ENCODE measurements at places on chromosomes 5 and 9.
A peak's percentile ranks its signal among the peaks of the same experiment; 100 is the strongest.

DNA sequence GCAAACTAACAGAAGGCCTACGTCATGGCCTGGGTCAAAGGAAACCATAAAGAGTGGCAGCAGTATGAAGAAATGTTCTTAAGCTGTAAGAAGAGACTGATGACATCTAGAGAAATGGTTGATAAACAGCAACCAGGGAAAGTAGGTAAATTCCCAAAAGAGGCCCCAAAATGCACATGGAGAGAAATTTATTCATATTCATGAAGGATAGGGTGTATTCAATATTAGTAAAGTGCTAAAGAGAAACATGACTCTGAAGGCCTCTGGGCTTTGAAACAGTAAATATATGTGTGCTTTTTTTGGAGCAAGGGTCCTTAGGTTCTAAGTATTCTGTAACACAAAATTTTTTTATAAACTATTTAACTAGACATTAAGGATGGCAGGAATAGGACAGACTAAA is 149.7 kb upstream of the GRIA1 start:
- no peak for DNase-seq

DNA sequence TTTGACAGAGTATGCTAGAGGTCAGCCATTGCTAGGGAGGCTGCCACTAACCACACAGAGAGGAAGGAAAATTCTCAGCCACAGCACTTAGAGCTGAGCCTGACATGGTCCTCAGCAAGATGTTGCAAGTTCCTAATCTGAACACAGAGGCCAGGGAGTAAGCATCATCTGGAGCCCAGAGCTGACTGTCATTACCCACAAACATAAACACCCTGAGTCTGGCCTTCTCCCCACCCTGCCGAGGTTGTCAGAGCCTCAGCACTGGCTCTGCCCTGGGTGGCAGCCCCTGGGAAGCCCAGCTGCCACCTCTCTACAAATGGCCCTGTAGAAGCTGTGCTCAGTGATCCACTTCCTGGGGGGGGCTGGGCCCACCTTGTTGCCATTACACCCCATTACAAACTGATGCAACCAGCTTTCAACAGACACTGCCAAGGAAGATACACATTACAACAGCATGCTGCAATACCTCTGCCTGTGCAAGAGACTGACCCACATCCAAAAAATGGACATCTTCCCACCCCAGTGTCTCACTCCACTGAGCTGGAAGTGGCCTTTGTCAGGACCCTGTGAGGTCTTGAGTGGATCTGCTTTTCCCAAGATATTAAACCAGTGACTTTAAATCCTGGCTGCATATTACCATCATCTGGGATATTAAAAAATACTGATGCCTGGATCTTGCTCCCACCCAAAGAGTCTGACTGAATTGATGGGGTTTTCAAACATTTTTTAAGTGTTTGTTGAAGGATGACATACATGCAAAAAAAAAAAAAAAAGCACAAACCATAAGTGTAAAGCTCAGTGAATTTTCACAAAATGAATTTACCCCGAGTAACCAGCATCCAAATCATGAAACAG is 33.0 kb downstream of the IRF1 start:
- no peak for DNase-seq

DNA sequence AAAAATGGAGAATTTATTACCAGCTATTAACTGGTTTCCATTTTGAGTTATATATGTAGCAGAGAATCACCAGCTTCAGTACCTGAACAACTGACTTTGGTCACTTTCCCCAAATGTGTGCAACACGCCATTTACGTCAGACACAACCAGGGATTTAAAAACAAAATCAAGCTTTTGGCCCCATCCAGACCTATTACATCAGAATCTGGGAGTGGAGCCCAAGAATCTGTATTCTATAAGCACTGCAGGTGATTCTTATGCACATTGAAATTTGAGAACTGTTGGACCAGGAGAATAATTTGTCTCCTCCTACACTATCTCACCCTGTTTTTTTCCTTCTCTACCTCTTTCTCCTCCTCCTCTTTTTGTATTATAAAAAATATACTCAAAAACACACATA is 295.9 kb downstream of the PRELID2 start:
- DNase-seq = no peak

DNA sequence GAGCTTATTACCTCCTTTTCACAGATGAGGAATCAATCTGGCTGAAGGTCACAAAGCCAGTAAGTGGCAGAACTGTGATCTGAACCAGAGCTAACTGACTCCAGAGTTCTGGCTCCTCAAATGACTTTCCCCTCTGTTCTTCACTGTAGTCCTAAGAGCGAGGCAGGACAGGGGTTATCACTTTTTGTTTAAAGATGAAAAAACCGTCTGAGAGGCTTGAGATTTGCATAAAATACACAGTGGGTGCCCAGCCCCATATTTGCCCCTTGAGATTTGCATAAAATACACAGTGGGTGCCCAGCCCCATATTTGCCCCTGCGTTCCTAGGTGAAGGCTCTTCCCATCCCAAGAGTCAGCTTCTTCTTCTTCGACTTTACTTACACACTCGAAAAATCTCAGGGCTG is 667 bp downstream of the FBXO10 start:
- no peak for DNase-seq

DNA sequence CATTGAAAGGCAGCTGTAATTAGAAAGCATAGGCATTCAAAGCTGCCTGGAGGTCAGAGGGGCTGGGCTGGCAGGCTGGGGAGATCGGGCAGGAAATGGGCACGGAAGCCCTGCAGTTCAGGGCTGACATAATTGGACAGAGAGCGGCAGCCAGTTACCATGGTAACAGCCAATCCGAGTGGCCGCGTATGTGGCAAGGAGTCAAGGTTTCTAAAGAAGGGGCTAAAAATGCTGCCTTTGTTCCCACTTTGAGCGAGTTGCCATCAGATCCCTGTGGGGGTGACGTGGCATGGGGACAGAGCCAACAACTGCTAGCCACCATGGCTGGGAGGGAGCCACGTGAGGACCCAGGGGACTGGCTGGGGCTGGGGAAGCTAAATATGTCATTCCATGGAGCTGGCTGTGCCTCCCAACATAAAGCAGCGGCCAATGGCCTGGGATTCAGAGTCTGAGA is 44.7 kb upstream of the NDFIP1 start:
- DNase-seq = no peak

GRCh38 chr9:124197177-124198095 is 60.3 kb upstream of the NEK6 start:
- DNase-seq = no peak

DNA sequence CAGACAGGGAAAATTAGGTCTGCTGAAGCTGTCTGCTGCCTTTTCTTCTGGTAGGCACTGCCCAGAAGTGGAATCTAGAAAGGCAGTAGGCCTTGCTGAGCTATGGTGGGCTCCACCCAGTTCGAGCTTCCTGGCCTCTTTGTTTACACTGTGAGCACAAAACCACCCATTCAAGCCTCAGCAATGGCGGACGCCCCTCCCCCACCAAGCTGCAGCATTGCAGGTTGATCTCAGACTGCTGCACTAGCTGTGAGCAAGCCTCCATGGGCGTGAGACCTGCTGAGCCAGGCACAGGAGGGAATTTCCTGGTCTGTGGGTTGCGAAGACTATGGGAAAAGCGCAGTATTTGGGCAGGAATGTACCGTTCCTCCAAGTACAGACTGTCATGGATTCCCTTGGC is 18.5 kb downstream of the AGTPBP1 start:
- peak; percentile 64 for DNase-seq

DNA sequence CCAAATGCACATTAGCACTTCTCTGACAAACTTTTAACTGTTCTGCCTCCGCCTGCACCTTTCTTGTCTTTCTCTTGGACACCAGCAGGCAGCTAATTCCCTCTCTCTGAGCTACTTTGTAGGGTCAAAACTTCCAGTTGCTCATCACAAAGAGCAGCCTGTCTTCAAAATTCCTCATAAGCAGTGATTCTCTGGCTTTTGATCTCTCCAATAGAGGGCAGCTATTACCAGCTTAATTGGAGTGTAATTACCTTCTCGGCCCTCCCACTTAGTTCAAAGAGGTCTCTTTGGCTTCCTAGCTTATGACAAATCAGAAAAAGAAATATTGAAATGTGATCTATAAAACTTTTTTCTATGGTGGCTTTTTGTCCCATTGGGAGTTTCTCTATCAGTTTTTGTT is 43.6 kb upstream of the RAD23B start:
- no peak for DNase-seq

- DNase-seq = no peak
These were observed 38.5 kb downstream of the SNCAIP start for GRCh38 chr5:122350496-122350895.

DNA sequence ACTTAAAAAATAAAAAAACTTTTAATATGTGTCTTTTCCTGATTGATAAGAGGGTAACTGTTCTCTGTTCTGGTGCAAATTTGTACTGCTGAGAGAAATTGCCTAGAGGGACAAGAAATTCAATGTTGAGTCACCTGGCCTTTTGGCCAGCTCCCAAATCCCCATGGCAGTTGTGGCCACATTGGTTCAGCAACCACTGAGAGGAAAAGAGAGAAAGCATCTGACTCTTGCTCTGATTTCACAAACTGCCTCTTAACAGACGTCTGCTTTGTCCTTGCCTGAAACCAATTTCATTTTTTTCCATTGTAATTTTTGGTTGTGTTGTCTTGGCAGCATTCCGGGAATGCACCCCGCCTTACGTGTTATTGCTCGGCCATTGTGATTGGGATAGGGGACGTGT is 42.4 kb downstream of the NTRK2 start:
- no peak for DNase-seq

DNA sequence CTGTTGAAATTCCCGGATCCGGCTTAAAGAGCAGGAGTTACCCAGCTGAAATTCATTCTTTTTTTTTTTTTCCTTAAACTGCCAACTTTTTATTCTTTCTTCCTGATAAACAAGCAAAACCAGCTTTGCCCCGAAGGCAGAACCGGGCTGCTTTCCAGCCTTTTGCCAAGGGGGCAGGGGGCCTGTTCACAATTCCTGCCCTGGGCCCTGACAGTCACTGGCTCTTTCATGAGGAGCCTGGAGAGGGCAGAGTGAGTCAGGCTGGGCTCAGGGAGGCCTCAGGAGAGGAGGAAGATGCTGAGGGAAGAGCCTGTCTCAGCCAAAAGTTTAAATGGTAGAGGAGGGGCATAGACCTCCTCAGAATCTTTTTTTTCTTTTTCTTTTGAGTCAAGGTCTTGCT is 4.8 kb downstream of the GLIPR2 start:
- DNase-seq = no peak

- DNase-seq = no peak
These were observed 53.7 kb downstream of the G3BP1 start for GRCh38 chr5:151825445-151825844.

DNA sequence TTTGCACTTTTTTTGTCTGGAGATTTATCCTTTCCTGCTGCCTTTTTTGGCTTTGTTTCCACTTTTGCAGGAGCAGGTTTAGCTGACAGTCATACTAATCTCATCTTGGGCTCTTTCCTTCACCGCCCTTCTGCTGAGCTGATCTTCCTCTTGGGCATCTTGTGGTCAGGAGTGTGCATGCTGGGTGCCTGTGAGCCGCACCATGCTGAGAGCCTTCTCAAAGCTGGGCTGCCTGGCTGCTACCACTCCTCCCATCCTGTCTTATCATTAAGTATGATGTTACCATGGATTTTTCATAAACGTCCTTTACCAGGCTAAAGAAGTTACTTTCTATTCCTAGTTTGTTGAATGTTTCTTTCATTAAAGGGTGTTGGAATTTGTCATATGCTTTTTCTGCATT is 49.5 kb upstream of the MCCC2 start:
- DNase-seq = no peak

DNA sequence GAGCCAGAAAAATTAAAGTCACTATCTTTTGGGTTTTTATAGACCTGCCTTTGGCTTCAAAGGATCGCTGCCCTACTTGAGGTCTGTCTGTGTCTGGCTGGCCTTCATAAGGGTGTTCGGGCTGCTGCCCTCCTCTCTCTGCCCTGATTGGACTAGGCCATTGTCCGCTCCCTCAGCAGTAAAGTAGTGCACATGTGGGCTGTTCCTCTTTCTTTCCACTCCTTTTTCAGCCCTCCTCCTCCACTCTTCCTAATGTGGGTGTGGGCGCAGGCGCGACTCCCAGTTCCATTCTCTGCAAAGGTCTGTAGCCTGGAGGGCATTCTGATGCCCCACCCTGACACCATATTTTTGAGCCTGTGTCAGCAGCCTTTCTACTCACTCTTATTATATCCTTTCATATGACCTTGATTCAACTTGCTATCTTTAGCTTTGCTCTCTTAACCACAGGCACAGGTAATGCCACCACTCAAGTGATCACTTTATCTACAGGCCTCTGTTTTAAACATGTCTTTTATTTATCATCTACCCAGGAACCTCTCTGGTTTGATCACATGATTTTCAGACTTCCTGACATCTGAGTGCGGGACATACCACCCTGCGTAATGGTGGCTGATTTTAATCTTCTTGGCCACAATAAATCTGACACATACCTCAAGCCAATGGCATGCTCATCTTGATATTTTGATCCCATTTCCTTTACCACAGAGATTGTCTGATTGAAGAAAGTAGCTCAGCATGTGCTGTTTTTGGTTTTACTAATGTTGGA is 144.5 kb downstream of the AOPEP start:
- no peak for DNase-seq

- no peak for DNase-seq
These were observed 99.2 kb upstream of the IQGAP2 start for GRCh38 chr5:76303921-76304320.

DNA sequence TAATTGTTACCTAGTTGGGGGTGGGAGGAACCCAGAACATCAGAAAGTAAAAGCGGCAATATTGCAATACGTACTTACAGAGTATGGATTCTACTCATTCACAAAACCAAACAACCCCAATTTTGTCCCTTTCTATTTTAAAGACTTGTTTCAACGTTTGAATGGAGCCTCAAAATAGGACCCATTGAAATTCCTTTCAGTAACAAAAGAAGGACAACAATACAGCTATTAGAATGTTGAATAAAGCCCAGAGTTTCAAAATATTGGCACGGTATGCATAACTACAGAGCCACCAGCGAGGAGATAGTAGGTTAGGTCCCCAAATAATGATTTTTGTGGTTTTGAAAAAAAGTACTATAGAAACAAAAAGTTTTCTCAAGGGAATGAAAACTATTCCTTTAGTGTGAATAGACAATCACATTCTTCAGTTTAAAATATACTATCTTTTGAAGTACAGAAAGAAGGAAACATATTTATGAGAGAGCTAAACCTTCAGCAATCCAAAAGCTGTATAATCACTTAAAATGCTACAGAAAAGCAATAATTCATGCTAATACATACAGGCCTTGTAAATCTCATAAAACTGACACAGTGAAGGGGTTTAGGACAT is 235.5 kb downstream of the RFX3 start:
- no peak for DNase-seq

DNA sequence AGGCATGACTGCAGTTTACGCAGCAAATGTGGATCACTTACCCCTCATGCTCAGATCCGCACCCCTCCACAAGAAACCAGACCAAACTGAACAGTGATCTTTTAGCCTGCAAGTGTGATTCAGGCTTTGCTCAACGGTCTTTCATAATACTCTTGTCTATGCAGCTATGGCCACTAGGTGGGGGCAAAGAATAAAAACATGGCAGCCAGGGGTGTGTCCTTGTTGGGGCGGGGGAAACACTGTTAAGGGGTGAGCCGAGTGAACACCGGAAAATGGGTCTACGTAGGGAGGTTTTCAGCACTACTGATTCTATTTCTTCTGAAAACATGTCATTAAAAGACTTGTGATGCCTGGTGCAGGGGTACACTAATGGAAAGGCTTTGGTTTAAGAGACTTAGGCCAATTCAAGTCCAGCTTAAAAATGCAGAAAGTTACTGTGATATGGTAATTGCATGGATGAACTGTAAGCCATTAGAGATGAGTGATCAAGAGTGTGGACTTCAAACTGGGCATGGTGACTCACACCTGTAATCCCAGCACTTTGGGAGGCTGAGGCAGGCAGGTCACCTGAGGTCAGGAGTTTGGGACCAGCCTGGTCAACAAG is 49.9 kb upstream of the GPR151 start:
- peak; percentile 3 for DNase-seq

Data from activated naive CD4-positive, alpha-beta T cell (primary cell).